ENCODE measurements at places on chromosomes 6 and 20.
A peak's percentile ranks its signal among the peaks of the same experiment; 100 is the strongest.

DNA sequence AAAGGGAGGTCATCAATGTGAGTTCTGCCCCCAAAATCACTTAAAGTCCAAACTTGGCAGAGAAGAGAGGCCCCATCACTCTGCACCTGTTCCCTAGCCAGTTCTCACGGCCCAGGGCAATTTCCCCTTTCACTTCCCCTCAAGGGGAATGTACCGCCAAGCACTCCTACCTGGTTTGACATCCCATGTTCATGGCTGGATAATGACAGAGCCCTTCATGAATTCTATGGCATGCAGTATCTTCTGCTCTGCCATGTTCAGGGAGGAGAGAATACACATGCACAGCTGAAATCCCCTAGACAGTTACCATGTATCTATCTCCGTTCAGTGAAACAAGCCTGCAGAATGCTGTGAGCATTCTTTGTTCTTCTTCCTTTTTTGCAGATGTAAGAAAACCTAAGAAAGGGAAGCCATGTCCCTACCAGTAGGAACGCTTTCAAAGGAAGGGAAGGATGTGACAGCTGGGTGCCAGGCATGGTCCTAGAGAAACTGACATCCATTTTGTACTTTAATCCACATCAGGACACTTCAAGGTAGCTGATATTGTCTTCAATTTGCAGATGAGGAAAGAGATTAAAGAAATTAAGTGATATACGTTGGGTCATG, 79.8 kb upstream of the ARID1B start:
- no peak for DNase-seq

DNA sequence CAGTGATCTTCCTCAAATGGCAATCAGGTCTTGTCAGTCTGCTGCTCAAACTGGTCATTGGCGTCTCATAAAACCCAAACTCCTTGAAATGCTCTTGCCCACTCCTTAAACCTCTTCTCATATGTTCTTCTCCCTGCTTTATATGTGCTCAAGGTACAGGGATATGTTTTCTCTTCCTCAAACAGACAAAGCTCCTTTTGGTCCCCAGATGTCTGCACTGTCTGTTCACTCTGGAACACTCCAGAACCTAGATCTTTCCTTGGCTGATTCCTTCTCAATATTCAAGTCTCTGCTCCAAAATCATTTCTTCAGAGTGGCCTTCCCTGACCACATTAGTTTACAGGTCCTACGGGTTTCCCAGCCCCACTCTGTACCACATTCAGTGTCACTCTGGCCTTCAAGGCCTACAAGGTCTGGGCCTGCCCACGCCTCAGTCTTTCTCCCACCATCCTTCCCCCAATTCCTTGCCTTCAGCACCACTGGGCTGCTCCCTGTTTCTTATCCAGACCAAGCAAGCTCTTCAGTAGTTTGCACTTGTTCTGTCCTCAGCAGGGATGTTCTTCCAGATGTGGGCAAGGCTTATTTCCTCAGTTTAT, 9.0 kb downstream of the THEMIS start:
- no peak for DNase-seq

- DNase-seq = peak; percentile 41
Observed at GRCh38 chr6:16163535-16164300, 34.8 kb downstream of the MYLIP start.

GRCh38 chr6:80636689-80637088, 530.2 kb downstream of the BCKDHB start:
- peak; percentile 24 for DNase-seq

DNA sequence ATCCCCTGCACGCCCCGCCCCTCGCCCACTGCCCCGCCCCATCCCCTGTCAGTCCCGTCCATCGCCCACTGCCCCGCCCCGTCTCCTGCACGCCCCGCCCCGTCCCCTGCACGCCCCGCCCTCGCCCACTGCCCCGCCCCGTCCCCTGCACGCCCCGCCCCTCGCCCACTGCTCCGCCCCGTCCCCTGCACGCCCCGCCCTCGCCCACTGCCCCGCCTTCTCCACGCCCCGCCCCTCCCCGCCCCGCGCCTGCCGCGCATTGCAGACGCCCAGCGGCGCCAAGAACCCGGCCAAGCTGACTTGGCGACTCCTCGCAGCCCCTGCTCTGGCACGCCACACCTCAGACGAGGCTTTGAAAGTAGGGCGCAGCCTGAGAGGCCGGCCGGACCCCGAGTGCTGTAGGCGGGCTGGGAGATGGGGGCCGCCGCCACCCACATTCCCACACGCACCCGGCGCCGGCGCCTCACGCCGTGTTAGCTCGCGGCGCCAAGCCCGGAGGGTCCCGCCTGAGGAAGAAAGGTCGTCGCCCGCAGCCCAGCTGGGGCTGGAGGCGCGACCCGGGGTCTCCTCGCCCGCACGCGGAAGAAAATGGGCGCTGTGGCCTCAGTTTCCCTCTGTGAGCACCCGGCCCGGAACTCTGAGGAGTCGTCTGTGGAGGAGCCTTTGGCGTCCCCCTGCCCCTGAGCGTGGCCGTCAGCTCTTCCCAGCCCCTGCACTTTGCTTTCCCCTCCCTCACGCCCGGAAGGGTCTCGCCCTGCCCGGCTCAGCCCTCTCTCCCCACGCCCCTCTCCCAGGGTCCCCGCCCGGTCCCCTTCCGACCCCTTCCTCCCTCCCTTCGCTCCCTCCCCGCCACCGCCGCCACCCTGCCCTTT, at the start of gene RAD21L1:
TSS of gene RAD21L1 (plus strand) at position 262 of the 872 bp plus-strand sequence. CDS start 2,410 bp downstream, outside the sequence.
- peak; percentile 86 for DNase-seq

GRCh38 chr6:156618600-156619205, 158.5 kb upstream of the ARID1B start:
- DNase-seq = no peak

DNA sequence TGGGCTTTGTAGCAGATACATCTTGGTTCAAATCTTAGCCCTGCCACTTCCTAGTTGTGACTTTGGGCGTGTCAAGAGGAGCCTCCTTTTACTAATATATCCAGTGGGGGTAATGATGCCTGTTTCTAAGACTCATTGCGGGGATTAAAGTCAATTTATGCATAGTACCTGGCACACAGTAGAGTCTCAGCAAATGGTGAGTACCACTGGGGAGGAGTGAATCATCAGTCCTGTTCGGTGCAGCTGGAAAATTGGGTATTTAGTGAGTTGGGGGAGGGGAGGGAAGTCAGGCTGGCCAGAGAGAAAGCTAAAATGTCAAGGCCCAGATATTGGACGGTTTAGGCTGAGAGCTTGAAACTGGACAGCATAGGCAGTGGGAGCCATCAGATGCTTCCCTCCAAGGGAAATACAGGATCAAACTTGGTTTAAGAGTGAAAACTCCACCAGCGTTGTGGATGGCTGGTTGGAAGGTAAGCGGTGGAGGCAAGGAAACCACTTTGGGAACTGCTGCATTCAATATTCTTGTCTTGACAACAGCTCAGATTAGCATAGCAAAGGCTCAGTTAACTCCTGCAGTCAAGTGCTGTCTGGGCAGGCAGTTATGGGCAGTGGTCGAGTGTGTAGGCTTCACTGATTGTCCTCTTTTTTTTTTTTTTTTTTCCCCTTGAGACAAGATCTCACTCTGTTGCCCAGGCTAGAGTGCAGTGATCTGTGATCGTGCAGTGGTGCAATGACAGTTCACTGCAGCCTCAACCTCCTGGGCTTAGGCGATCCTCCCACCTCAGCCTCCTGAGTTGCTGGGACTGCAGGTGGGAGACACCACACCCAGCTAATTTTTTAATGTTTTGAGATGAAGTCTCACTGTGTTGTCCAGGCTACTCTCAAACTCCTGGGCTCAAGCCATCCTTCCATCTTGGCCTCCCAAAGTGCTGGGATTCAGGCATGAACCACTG, 12.9 kb downstream of the PPP1R16B start:
- no peak for DNase-seq

GRCh38 chr6:155352811-155353210, 38.5 kb upstream of the TFB1M start:
- DNase-seq = no peak

DNA sequence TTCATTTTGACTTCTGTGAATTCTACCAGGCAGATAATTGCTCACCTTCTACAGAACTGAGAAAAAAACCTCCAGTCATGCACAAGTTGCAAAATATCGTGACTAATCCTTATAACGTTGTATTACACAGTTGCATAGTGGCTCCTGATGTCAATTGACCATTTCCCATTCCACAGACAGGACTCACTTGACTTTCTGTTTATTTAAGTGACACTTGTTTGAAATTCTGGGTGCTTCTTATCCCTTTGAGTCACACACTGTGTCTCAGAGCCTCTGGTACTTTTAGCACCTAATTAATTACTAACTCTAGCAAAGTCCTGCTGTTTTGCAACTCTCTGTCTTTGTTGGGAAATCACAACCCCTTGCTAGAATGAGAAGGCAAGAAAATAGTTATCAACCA, 16.2 kb upstream of the RSPO3 start:
- peak; percentile 93 for DNase-seq

DNA sequence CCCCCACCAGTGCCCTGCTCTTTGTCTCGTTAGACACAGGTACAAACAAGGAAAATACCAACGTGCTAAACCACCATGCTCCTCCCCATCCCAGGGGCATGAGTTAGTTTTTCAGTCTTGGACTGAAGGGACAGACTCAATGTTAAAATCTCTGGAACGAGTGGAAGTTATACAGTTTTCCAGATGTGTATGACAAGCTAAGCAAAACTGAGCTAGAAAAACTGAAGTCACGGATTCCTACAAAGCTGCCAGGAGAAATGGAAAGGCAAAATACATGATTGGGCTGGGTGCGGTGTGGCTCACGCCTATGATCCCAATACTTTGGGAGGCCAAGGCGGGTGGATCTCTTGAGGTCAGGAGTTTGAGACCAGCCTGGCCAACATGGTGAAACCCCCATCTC, 34.3 kb upstream of the QKI start:
- DNase-seq = no peak

DNA sequence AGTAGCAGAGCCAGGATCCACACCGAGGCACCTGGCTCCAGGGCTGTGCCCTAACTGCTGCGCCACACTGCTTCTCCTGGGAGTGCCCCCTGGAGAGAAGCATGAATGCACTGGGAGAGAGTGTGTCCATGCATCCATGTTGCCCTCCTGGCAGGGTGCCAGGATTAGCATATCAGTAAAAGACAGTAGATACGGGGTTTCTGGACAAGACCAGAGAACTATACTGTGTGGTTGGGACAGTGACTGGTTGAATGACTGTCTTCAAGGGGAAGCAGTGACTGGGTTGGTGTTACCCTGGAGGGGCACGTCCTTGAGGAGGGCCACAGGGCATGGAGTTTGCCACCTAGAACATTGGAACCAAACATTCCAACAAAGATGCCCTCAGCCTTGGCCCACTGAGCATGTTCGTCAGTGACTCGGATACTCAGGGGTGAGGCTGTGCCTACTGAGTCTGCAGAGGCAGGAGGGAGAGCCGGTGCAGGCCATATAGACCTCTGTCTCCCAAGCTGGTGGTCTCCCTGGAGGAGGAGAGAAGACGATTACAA, 288.8 kb downstream of the CDC5L start:
- no peak for DNase-seq

DNA sequence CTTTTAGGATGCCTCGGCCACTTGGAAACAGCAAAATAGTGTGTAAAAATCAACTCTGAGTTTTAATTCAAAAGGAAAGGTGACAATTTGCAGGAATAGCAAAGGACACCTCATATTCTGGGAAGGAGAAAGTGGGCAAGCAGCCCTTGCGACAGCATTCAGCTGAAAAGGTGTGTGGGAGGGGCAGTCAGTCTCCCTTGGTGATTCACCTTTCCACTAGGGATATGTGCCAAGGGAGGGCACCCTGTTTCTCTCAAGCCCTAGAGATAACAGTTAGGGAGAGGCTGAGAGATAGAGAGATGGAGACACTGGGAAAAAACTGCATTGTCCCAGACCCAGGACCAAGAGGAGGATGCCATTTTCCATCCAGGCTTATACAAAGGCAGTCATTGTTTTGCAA, 228.1 kb downstream of the EPM2A start:
- DNase-seq = peak; percentile 73

DNA sequence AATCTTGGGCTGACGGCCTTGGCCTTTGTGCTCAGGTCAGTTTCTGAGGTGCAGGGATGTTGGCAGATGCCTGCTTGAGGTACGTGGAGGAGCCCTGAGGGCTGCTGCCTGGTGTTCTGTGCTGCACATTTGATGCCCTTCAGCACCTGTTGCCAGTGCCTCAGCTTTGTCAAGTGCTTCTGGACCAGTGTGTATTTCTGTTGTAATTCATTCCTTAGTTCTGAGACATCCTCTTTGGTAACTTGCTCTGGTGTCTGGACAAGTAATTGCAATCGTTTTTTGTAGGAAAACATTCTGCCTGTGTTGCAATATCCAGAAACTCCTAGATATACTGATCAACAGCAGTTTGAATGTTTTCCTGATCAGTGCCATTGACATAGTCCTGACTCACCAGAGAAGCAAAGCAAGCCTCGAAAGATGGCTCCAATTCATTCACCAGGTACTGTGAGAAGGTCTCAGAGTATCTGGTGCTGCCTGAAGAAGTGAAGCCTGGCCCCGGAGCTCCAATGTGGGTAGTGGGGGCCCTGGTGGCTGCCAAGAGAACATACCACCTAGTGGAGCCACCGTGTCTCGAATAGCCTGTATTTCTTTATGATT, 26.7 kb downstream of the ZNF337 start:
- DNase-seq = peak; percentile 95

DNA sequence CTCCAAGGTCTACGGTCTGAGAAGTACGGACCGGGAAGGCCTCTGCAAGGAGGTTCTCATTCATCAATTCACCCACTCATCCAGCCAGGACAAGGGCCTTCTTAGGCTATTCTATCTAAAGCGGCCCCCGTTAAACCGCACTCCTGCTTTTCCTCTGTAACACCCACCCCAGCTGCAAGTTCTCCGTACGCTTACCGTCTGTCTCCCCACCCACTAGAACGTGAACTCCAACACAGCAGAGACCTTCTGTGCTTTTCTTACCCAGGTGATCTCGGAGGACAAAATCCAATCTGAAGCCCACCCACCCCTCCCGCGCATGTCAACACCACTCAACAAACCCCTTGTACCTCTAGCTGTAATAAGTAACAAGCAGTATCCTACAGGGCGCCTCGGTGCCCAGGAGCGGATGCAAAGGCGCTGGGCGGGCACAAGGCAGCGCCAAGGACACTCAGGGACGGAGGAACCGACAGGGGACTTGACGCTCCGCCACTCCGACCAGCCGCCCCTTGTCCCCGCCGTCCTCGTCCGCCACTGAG, 351 bp downstream of the AURKA start:
- no peak for DNase-seq

DNA sequence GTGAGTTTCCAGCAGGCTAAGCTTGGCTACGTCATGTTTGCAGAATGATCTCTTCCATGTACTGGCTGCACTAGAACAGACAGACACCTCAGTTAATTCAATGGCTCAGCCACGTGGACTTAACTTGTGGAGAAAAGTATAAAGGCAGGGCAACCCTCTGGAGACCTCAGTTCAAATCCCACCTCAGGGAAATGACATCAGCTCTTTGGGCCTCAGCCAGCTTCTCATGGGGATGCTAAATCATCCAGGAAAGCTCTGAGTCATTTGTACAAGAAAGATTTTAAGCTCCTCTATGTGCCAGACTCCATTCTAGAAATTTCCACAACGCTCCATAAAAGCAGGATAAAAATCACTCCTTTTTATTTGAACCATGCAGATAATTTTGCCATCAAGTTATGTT, 128.5 kb upstream of the SALL4 start:
- DNase-seq = peak; percentile 77

All from epithelial cell of esophagus (primary cell).